ENCODE measurements at places on chromosomes 4 and X. TPM values are rescaled to one million over a fixed set of nuclear protein-coding genes. Genes with fewer than 3 reads are reported as not detected.

Gene ATP2B3
- total RNA-seq: not detected

Gene LRPAP1
- 22.8 TPM for total RNA-seq

Gene CENPVL3
- total RNA-seq: not detected

Gene CENPVL1
- not detected for total RNA-seq

Gene STK32B
- total RNA-seq: 29.6 TPM

Gene C4orf50
- not detected for total RNA-seq

Gene BMP3
- total RNA-seq: not detected

Gene PDCL2
- total RNA-seq: not detected

Gene FGFBP1
- not detected for total RNA-seq

Gene CLIC2
- 10.4 TPM for total RNA-seq

Gene PCDH19
- total RNA-seq: 2.2 TPM
